ENCODE measurements at places on chromosomes 16 and 17.

GRCh38 chr17:32141258-32141657 is 1.0 kb upstream of the RHOT1 start:
- DNase-seq: peak; percentile 60

DNA sequence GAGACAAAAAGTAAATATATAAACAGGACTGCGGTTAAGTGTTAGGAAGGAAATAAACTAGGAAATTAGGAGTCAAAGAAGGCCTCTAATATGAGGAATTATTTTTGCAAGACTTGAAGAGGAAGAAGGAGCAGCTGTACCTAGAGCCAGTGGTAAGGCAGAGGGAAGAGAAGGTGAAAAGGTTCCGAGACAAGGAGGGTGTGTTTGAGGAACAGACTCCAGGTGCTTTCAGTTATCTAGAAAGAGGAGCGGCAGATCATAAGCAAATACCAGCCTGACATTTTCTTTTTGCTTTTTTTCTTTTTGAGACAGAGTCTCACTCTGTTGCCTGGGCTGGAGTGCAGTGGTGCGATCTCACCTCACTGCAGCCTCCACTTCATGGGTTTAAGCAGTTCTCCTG is 61.0 kb downstream of the CHD9 start:
- no peak for DNase-seq

- DNase-seq: peak; percentile 42
Observed at GRCh38 chr16:82681592-82681991, 54.8 kb downstream of the CDH13 start.

- peak; percentile 18 for DNase-seq
Observed at GRCh38 chr16:80041410-80041809, 440.9 kb upstream of the MAF start.

DNA sequence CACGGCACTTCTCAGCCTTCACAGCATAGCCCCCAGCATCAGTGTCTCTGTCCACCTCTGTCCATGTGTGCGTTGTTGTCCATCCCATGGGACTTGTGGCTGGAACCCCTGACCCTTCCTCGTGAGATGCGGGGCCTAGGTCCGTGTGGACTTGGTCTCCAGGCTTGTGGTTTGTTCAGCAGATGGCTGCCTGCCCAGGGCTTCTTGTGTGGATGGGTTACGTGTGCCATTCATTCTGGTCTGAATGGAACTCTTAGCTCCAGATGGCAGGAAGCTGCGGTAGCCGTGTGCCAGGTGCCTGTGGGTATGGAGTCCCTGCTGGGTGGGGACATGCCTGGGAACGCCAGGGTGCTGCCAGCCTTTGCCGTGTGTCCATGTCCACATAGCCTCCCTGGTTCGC is 31.7 kb upstream of the NUDT16L1 start:
- peak; percentile 71 for DNase-seq

DNA sequence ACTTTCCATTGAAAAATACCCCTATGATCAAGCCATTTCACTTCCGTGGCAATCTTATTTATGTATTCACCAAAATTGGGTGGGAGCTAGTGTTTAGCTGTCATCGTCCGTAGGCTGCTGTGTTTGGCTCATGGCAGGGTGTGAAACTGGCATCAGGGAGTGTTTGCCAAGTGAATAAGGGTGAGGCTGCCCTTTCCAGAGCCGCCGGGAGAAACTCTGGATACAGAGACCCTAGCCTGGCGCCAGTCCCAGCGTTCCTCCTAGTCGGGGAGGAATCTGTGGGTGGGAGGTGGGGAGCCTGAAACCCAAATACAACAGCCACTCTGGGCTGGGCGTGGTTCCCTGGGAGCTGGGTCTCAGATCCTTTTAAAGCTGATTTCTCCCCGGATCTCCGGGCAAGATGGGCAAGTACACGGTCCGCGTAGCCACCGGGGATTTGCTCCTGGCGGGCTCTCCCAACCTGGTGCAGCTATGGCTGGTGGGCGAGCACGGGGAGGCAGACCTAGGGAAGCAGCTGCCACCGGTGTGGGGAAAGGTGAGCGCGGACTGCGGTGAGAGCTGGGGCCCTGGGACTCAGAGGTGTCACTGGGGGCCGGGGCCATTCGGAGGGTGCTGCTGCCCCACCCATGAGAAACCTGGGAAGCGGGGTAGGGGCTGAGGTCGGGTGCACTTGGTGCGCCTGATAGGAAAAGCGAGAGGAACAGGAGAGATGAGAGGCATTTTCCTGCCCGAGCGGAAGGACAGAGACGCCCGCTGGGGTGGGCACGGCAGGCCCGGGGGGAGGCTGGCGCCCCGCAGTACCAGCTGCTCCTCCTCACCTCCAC is 62.1 kb upstream of the TEKT1 start:
- DNase-seq: no peak

GRCh38 chr17:6461792-6462524 is 17.7 kb downstream of the PIMREG start:
- DNase-seq: no peak

DNA sequence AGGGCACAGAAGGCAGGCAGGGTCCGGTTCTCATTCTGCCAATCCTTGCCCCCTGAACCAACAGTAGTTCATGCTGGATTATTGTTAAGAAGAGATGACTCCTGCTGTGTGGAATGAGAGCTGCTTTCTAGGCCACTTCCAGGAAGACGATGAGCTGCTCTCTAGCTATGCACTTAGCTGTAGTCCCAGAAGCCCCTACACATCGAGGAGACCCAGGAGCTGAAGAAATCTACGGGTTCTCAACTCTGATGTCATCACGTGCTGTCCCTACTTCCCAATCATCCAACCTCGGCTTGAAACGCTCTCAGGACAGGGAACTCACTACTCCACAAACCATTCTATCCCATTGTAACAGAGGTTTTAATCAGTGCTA is 29.0 kb upstream of the EMP2 start:
- DNase-seq: peak; percentile 17

Measured in RPMI7951 (cell line).